Activated naive CD4-positive, alpha-beta T cell treated with anti-CD3 and anti-CD28 coated beads, Interleukin-2, amount 50 U/mL, for 16 hours (primary cell): ENCODE measurements at places on chromosomes 1 and 21.

GRCh38 chr1:239765163-239765562, 326.5 kb upstream of the FMN2 start:
- no peak for DNase-seq

- no peak for DNase-seq
Measured at GRCh38 chr1:150762552-150762951, 3.0 kb downstream of the CTSS start.

DNA sequence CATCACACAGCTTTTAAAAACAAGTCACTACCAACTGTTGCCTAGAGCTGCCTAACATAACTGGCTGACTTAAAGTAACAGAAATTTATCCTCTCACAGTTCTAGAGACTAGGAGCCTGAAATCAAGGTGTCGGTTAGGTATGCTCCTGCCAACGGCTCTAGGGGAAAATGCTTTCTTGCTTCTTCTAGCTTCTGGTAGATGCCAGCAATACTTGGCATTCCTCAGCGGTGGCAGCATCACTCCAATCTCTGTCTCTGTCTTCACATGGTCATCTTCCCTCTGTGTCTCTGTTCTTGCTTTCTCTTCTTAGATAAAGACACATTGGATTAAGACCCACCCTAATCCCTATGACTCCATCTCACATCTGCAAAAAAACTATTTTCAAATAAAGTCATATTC, 51.5 kb downstream of the DMRTA2 start:
- no peak for DNase-seq

GRCh38 chr1:225657462-225657989, 4.6 kb upstream of the ENAH start:
- DNase-seq: no peak

DNA sequence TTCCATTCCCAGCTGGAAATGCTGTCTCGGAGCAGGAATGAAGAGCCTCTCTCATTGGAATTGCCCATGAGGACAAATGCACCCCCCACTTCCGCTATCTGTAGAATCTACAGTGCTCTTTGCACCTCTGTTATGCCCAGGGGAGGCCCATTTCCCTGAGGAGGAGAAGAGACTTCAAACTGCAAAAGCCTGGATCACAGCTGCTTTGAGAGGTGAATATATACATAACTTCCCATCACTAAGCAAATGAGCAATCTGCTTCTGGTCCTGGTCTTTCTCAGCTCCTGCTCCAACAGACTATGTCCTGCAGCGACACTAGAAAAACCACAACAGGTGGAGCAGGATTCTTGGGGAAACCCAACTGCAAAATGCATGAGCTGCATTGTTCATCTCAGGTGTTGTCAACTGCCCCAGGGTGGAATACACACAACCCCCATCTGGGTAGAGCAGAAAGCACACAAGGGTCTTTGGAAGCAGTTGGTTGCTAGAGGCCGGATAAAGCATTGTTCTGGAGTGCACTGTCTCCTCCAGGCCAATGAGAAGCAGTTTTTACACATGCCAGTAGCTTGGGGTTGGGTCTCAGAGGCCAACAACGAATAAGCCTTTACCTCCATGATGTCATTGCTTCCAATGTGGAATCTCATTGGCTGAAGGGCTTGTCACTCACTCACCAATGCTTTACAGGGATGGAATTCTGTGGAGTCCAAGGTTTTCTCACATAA, 67.7 kb upstream of the RAB4A start:
- DNase-seq: no peak

DNA sequence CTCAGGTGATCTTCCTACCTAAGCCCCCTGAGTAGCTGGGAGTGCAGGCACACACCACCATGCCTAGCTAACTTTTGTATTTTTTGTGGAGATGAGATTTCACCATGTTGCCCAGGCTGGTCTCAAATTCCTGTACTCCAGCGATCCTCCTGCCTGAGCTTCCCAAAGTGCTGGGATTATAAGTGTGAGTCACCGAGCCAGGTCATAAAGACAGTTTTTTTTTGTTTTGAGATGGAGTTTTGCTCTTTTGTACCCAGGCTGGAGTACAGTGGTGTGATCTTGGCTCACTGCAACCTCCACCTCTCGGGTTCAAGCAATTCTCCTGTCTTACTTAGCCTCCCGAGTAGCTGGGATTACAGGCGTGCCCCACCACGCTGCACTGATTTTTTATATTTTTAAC, 42.1 kb downstream of the KIF1B start:
- DNase-seq: no peak

GRCh38 chr1:112371775-112372174, 24.2 kb upstream of the CTTNBP2NL start:
- DNase-seq: no peak

- no peak for DNase-seq
Measured at GRCh38 chr1:150575072-150575489, 4.3 kb downstream of the MCL1 start.

- DNase-seq: no peak
Measured at GRCh38 chr1:201769072-201769471, 59.9 kb upstream of the IPO9 start.

GRCh38 chr1:34460193-34460592, 283.5 kb downstream of the C1orf94 start:
- DNase-seq: peak; percentile 49

- DNase-seq: no peak
Measured at GRCh38 chr1:17118706-17119075, 560 bp downstream of the PADI2 start.

GRCh38 chr1:224777180-224777579, 152.3 kb upstream of the DNAH14 start:
- no peak for DNase-seq

DNA sequence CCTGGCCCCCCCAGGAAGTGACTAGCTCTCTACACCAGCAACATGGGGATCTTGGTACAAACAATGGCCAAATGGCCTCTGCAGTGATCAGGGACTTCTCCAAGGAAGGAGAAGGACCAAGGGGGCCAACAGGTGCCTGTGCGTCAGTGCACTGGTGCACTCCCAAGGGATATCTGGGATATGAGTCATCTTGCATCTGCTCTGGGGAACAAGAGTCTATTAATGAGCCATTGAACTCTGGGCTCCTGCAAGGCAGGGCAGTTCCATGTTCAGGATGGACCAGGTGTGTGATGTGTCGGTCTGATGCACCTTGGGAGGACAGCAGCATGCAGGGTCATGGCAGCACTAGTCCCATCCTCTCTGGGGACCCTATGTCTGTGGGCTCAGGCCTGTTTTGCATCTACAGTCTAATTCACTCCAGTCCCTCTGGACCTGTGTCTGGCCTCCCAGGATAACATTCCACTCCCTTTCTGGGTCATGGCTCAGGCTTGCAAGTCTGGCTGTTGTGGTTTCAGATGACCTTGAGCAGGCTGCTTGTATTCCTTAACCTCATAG, 125.3 kb downstream of the TRABD2B start:
- no peak for DNase-seq
